Activated T-helper 2 cell treated with anti-CD3 and anti-CD28 coated beads, Interferon-gamma antibody, Interleukin-2, Interleukin-4, amounts not matched to agents 10 μg/mL and 5 μg/mL and 100 μg/mL, durations not matched to agents 14 hours and 24 hours and 36 hours (primary cell): ENCODE measurements at places on chromosomes 4 and X. TPM values are rescaled to one million over a fixed set of nuclear protein-coding genes. Genes with fewer than 3 reads are reported as not detected.

DNA sequence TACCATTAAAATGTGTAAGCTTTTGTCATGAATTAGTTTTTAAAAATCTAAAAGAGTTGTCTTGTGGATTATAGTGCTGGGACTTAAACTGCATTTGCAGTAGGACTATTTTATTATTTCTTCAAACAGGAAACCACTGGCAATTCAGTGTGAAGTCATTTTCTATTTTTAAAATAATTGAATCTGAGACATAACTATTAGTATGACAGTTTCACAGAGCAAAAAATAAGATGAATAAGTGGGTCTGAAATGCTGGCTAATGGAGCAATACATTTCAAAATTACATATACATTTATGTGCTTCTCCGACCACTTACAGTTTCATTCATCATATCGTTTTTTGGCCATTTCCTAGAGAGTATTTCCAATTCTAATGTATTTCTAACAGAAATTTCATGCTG is 75.3 kb upstream of the RAPGEF2 start:
- peaks cover 16% of the 10 kb centered on the region for H3K27me3 ChIP-seq
- no peak overlapping the region for H3K4me3 ChIP-seq
- no peak for DNase-seq

GRCh38 chr4:170675568-170676262 is 586.0 kb upstream of the AADAT start:
- no peak overlapping the region for H3K4me3 ChIP-seq
- no peak overlapping the region for H3K27ac ChIP-seq
- no peaks in the 10 kb centered on the region for H3K27me3 ChIP-seq
- H3K36me3 ChIP-seq = no peaks in the 10 kb centered on the region

DNA sequence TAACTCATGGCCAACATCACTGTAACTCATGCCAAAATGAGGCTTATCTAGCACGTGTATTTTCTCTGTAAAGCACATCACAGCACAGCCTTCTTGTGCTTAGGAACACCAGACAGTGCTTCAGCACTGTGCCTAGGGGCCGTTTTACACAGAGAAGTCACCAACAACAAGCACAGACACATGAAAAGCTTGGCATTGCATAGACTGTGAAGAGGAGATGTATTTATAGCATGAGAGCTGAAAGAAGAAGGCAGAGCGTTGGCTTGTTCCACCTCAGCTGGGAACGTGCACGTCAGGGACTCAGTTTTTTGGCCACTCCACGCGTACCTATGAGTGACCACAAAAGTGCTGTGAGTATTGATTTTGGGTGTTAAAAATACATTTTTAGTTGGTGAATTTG is 116.3 kb upstream of the SFRP2 start:
- no peak for DNase-seq
- H3K4me1 ChIP-seq = no peaks in the 10 kb centered on the region
- H3K36me3 ChIP-seq = no peaks in the 10 kb centered on the region
- peaks cover 3% of the 10 kb centered on the region for H3K27me3 ChIP-seq

DNA sequence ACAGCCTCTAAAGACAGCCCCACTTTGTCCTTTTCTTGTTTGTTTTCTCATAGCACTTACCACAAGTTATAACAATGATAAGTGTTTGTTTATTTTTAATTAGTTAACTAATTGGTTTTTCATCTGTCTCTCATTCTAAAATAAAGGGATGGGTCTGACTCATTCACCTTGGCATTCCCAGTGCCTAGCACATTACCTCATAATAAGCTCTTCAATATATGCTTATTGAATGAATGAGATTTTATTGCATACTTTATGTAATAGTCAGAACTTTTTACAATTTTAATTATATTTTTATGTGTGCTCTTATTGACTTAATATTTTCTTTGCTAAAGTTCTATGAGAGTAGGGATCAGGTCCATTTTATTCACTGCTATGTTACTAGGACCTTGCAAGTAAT is 22.8 kb upstream of the PRKG2 start:
- H3K4me1 ChIP-seq = no peaks in the 10 kb centered on the region
- no peak overlapping the region for H3K4me3 ChIP-seq
- no peaks in the 10 kb centered on the region for H3K36me3 ChIP-seq
- DNase-seq = no peak
- peaks cover 5% of the 10 kb centered on the region for H3K27me3 ChIP-seq

DNA sequence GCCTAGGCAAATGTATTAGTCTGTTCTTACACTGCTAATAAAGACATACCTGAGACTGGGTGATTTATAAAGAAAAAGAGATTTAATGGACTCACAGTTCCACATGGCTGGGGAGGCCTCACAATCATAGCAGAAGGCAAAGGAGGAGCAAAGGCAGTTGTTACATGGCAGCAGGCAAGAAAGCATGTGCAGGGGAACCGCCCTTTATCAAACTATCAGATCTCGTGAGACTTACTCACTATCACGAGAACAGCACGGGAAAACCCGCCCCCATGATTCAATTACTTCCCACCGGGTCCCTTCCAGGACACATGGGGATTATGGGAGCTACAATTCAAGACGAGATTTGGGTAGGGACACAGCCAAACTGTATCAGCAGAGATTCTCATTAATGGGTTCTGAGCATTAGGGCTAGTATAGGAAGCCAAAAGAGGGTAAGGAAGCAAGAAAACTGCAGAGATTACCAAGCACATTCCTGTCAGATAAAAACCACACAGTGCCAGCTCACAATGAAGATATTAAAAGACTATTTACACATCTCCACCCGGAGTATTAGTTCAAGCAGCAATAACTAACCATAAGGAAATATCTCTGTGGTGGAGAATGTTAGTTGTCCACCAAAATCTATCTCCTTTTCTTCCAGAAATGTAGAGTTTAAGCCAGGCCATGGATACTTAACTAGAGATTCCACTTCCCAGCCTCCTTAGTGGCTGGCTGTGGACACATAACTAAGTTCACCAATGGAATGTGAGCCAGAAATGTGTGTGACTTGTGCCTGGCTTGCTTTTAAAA is 61.2 kb upstream of the HOPX start:
- no peaks in the 10 kb centered on the region for H3K36me3 ChIP-seq
- peaks cover 14% of the 10 kb centered on the region for H3K27me3 ChIP-seq
- no peak for DNase-seq
- no peak overlapping the region for H3K4me3 ChIP-seq

- H3K36me3 ChIP-seq = no peaks in the 10 kb centered on the region
- no peaks in the 10 kb centered on the region for H3K27me3 ChIP-seq
- no peak for DNase-seq
- peaks cover 18% of the 10 kb centered on the region for H3K4me1 ChIP-seq
- no peak overlapping the region for H3K4me3 ChIP-seq
- no peak overlapping the region for H3K27ac ChIP-seq
Observed at GRCh38 chrX:10048707-10049106, 81.5 kb downstream of the CLDN34 start.

DNA sequence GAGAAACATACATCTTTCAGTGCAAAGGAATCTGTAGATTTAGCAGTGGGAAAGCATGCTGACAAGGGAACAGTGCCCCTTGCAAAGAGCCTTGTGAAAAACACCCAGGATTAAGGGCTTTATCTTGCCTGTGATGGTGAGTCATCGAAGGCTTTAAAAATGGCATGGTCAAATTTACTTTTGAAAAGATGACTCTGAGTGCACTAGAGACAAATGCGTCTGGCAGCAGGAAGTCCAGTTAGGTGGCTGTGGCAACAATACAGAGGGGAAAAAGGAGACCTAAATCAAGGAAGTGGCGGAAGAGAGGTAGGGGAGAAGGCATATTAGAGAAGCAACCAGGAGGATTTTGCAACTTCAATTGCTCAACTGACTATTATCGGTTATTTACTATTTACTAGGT is 472.6 kb upstream of the CPEB2 start:
- no peak overlapping the region for H3K27ac ChIP-seq
- DNase-seq = no peak
- no peaks in the 10 kb centered on the region for H3K4me1 ChIP-seq
- H3K36me3 ChIP-seq = no peaks in the 10 kb centered on the region
- no peak overlapping the region for H3K4me3 ChIP-seq

DNA sequence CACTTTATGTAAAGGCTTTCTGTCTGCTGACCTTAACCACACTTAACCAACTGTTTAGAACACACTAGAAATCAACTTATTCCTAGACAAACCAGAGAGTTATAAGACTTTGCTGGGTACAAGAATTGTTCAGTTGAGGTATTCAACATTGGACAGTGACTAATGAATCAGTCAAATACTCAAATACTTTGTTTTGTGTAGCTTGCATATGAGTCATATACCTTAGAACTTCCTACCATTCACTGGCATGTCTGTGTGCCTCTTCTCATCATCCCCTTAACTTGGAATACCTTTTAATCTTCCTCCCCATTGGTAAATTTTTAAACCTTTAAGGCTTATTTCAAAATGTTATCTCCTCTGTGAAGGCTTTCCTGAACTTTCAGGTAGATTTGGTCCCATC is 708.8 kb upstream of the GRIA3 start:
- H3K4me1 ChIP-seq = no peaks in the 10 kb centered on the region
- H3K4me3 ChIP-seq = no peak overlapping the region
- H3K36me3 ChIP-seq = no peaks in the 10 kb centered on the region

DNA sequence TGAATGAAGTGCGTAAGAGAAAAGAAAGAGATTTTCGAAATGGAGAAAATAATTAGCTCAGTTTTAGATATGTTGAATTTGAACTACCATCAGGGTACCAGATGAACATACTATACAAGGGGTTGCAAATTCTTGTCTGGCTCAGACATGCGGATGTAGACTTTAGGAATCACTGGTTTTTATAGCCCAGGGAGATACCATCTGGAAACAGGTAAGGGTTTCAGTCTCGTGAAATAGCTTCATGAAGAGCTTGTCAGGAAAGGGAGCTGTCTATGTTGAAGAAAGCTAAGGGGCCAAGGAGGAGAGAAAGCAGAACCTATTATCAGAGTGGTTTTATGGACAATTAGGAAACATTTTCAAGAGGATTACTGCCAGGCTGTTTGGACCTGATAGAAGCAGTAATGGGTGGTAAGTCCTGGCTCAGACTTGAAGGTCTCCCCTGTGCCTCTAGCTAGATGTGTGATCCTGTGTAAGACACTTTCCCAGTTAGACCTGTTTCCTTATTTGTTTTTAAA is 6.7 kb downstream of the RAB9A start:
- H3K27me3 ChIP-seq = no peaks in the 10 kb centered on the region

GRCh38 chrX:82945332-82945731 is 562.8 kb upstream of the POU3F4 start:
- no peaks in the 10 kb centered on the region for H3K4me1 ChIP-seq
- H3K4me3 ChIP-seq = no peak overlapping the region
- no peak for DNase-seq
- no peaks in the 10 kb centered on the region for H3K36me3 ChIP-seq
- H3K27me3 ChIP-seq = no peaks in the 10 kb centered on the region

GRCh38 chr4:786861-787300 is 39.0 kb downstream of the CPLX1 start:
- H3K27me3 ChIP-seq = peaks cover 27% of the 10 kb centered on the region
- H3K36me3 ChIP-seq = no peaks in the 10 kb centered on the region
- peaks cover 17% of the 10 kb centered on the region for H3K4me1 ChIP-seq
- H3K27ac ChIP-seq = no peak overlapping the region
- DNase-seq = no peak

The HMGN5 gene
- 1.3 and 2.8 TPM in 2 replicates for total RNA-seq

The PCSK1N gene
- total RNA-seq = 0.18 and 0.23 TPM in 2 replicates

The POU4F2 gene
- not detected in 2 replicates for total RNA-seq

The DCLK2 gene
- 0.14 and 0.21 TPM in 2 replicates for total RNA-seq

The CT55 gene
- not detected in 2 replicates for total RNA-seq

The DCX gene
- not detected in 2 replicates for total RNA-seq

The GAGE12G gene
- not detected in 2 replicates for total RNA-seq

The PNMA6E gene
- not detected in 2 replicates for total RNA-seq

The ZNF732 gene
- total RNA-seq = not detected in 2 replicates
